ENCODE measurements at places on chromosomes 6 and 20.

- no peak for DNase-seq
Measured at GRCh38 chr6:117909638-117910037, 2.6 kb downstream of the SLC35F1 start.

DNA sequence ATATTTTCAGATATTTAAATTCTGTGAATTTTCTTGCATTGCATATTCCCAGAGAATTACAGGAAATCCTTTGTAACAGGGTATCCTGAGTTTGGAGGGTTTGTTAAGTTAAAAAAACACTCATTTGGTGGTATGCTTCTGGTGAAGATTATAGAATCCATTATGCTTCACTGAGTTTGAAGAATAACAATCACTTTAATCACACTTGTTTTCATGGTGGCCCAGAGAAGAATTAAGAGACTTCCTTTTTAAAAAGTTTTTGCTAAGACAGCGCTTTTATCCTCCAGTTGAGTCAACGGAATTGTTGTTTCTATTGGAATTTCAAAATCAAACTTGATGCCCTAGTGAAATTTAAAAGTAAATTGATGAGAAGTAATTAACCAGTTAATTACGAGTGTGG is 17.4 kb downstream of the PLEKHG1 start:
- DNase-seq: no peak

DNA sequence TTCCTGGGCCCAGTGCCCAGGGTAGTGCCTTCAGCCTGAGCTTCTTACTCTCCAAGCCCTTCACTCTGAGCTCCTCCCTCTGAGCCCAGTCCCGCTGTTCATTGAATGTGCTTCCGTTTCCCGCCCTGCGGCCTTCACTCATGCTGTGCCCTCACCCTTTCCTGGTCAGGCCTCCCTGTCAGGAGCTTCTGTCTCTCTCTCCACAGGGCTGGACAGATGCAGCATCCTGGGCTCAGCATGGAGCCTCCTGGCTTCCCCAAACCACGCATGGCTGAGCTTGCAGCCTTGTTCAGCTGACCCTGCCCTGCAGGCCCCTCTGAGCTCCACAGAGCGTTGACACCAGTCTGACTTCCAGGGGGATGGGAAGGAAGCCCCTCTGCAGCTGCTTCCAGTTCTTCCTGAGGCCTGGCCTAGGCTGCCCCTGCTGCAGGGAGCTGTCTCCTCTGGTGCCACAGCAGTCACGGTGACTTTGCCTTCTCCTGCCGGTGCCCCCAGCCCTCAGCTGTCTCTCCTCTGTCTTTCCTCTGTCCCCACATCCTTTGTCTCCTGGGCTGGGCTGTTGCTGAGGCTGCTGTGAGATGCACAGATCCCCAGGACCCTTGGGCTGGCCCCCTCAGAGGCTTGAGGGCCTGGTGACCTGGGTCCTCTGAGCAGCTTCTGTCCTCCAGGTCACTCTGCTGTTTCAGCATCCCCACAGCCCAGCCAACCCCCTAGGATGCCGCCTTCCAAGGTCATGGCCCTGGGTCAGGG is 7.9 kb upstream of the MYT1 start:
- no peak for DNase-seq

DNA sequence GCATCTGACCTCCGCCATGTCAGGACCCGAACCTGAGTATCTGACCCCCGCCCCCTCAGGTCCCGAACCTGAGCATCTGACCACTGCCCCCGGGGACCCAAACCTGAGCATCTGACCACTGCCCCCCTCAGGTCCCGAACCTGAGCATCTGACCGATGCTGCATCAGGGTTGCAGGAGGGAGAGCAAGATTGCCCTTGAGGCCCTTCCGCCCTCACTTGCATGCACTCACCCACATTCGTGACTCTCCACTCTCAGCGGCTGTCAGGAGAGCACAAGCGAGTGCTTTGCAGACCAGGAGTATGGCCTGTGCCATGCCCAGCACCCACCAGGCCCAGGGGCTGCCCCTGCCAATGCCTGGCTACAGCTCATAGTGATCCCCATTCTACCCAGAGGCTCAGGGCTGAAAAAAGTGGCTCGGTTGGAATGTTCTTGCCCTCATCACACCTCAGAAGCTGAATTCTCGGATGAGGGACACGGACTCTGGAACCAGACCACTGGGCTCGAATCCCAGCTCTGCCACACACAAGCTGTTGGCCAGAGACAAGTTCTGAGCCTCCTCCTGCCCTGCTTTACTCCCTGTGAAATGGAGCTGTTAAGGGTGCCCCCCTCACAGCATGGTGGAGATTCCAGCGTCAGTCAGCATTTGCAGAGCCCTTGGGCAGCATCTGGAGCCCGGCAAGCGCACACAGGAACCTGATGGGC is 82.1 kb downstream of the DLL1 start:
- DNase-seq: no peak

DNA sequence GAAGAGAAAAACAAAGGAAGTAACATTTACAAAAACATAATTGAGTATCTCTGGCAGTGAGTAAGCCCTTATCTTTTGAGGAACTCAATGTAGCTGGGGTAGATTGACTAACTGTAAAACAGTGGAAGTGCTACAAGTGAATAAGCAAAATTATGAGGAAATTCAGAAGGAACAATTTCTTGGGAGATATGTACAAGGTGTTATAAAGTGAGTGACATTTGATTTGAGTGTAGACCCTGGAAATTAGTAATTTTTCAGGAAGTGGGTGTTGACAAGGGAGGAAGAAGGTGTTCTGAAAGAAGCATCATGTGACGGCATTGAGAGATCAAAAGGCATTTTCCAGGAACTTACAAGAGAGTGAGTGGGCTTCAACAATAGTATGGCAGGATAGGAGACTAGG is 22.2 kb downstream of the XRN2 start:
- no peak for DNase-seq

DNA sequence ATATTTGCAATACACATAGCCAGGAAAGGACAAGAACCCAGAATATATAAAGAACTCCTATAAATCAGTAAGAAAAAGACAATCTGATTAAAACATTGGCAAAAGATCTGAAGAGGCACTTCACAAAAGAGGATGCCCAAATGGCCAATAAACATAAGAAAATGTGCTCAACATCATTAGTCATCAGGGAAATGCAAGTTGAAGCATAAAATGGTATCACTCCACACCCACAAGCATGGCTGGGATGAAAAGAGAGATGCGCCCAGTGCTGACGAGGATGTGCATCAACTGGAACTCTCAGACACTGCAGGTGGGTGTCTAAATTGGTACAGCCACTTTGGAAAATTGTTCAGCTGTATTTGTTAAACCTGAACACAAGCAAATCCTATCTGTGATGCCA is 42.4 kb upstream of the MLN start:
- DNase-seq: no peak

DNA sequence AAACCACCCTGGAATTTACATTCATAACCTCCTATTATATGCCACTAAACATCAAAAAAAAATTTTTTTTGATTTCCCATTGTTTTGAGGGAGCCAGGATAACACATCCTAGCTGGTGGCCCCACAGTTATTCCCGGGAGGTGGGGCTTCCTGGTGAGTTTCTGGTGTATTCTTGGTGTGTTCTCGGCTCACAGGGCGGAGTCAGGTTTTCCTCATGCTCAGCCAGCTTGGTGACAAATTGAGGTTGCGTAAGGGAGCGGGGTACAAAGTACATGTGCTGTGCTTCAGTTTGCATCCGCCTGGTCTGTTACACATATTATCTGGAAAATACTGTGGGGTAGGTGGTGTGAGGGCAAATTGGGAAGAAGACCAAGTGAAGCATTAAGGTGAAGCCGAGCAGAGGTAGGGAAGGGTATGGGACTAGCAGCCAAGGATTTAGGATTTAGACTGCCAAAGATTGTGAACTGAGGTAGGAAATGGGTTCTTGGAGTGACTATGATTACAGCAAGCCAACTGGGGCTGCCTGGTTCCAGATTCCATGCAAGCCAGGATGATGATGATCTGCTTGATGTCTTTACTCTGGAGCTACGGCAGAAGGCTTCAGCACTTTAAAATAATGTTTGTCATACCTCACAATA is 46.2 kb upstream of the EEF1A1 start:
- DNase-seq: no peak

- peak; percentile 15 for DNase-seq
Measured at GRCh38 chr6:105164418-105164817, 15.4 kb downstream of the POPDC3 start.

GRCh38 chr6:82196161-82196560 is 51.4 kb downstream of the IBTK start:
- DNase-seq: no peak

- DNase-seq: no peak
Measured at GRCh38 chr6:85464260-85464644, 14.4 kb downstream of the NT5E start.

DNA sequence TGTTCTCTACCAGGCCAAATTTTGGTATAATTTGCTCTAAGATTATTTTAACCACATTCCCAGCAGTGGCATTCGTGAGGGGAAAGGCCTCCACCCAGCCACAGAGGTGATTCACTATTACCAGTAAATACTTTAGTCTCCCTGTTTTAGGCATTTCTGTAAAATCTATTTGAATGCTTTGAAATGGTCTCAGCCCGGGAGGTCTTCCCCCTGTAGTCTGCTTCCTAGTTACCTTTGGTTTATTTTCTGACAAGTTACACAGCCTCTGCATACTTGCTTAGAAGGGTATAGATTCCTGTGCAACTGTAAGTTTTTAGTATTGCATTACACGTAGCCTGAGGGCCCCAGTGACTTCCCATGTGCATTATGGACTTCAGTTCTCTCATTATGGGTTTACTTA is 248.7 kb downstream of the C6orf118 start:
- DNase-seq: no peak

GRCh38 chr6:84103029-84103428 is 69.5 kb downstream of the MRAP2 start:
- DNase-seq: peak; percentile 2

DNA sequence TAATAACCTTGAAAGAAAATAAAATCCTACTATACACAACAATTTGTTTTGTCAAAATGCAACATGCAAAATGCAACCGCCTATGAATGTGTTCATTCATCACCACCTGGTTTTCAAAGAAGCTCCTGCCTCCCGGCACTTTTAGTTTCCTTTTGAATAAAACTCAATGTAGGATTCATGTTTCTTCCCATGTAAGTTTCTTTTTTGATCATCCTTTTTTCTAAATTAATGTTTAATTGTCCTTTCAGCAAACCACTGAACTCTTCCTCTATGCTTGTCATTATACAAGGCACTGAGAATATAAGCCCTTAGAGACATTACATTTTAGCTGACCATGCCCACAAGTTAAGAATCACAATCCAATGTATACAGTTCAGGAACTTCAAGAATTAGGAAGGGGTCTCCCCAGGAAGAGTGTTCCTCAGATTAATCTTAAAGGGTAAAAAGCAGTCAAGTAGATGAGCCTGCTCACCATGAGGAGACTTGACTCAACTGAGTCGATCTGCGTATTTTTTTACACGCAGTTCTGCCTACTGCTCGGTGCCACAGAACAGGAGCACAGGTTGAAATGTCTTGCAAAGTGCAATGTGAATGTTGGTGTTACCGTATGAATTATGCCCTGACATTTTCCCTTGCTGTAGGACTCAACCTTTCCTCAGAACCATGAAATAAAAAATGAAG is 7.2 kb upstream of the THEMIS start:
- DNase-seq: no peak

- DNase-seq: no peak
Measured at GRCh38 chr6:134148566-134148965, 96.1 kb upstream of the SLC2A12 start.

Measured in Ammon's horn (tissue), 1 donor.